ENCODE measurements at places on chromosomes 6 and 20.

- DNase-seq = no peak
Measured at GRCh38 chr6:83365931-83366330, 64.9 kb downstream of the ME1 start.

DNA sequence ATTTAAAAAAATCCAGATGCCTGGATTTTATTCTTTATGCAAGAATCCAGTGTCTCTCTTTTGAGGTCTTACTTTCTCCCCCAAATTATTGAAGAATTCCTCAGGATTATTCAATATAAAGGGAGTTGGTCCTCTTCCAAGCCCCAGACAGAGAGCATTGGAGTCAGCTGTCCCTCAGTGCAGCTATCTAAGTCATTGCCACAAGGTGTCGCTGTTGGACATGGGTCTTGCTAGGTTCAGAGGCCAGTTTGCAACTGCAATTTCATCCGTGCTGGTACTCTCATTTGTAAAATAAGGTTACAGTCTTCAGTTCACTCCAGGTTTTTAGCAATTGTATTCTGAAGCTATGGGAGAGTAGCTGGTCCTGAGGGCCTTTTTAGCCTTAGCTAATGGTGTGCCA, 27.8 kb downstream of the CCN2 start:
- DNase-seq = no peak

- no peak for DNase-seq
Measured at GRCh38 chr20:59232618-59233017, 67.8 kb upstream of the EDN3 start.

GRCh38 chr6:105596284-105596755, 193.4 kb upstream of the PREP start:
- DNase-seq = no peak

- no peak for DNase-seq
Measured at GRCh38 chr20:39894067-39894466, 795.0 kb downstream of the MAFB start.

DNA sequence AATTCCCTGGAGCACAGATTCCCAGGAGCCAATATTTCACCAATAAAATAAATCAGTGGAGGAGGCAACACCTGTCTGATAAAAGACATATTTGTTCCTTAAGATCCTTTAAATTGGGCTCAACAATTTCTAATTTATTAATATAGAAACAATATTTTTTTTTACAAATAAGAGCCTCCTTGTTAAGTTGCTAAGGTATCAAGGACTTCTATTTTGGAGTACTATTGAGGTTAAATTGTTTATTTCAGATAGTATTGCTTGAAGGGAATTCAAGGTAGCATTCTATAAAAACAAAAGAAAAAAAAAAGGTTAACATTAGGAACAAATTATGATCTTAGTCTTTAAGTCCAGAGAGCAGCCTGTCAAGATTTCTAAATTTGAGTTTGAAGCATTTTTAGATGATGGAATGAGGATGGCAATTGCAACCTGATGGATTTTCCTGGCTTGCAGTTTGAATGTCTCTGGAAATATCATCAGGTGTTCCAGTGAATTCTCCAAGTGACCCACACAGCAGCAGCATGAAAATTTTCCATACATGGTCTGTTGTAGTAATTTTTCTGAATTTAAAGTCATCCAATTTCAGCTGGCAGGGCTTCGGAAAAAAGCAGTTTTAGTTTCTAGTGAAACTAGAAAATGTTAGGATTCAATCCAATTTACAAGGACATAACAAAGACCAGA, 19.3 kb upstream of the NCR2 start:
- DNase-seq = no peak

Measured in stimulated activated CD8-positive, alpha-beta memory T cell treated with anti-CD3 and anti-CD28 coated beads, Interleukin-15, amount 100 ng/mL, for 4 hours (primary cell).